ENCODE measurements at places on chromosomes 11 and 22.

DNA sequence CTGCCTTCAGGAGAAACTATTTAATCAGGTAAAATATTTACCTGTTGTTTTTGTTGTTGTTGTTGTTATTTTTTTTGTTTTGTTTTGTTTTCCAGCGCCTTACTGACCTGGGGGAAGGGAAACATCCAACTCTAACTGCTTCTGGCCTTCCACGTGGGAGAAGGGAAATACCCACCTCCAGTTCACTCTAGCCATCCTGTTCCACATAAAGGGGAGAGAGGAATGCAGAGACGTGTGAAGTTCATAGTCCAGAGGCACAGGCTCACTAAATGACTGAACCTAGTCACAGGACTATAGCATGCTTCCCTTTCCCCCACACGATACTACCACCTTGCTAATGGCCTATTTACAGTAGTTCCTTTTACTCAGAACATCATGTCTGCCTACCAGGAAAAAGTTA lies 72.4 kb upstream of the VSTM5 start:
- no peak for DNase-seq

DNA sequence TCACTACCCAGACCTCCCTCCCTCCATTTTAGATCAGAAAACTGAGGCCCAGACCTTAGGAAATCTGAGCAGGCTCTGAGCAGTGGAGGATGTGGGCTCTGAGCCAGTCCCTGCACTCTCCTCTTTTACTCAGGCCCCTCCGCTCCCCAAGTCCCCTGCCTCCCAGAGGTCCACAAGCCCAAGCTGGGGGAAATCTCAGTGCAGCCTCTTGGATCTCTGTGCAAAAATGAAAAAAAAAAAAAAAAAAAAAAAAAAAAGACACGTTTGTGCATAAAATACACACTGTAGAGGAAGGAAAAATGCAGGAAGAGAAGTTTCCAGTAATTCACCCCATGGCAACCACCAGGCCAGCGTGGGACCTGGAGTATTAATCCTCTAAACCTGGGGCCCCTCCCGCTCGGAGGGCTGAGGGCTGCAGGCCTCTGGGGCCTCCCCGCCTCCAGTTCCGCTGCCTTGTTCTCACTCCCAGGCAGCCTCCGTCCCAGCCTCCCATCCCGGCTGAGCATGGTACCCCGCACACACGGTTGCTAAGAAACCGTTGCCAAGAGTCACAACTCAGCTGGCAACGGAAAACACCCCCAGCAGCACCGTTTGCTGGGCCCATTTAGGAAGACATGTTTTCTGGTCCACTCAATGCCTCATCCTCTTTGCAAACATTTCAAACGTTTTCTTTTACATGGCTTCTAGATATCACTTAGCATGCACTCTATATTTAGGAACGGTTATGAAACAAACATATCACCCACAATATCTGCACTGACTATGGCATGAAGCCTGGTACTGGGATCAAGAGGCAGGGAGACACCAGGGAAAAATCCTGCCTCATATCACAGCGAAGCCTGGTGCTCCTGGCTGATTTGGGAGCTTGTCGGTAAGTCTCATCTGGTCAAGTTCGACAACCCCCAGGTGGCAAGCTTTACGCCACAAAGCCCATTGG lies 227.5 kb downstream of the CTTN start:
- DNase-seq = no peak

DNA sequence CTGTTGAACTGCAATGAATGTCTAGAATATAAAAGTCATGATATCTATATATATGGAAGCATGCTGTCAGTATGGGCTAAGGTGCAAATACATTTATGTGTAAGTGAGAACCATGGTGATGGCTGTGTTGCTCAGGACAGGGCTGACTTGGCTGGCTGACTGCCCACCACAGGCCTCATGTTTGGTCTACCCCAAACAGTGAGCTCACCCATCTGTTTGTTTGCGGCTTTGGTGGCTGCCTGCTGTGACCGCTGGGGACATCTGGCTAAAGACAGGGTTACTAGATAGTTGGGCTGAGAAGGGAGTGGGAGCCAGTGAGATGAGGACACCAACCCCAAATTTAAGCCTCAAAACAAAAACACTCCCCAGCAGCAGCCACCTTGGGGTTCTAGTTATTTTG lies 6.3 kb downstream of the CD44 start:
- DNase-seq = no peak

- no peak for DNase-seq
These were observed 30.6 kb downstream of the SREBF2 start for GRCh38 chr22:41863472-41863871.

GRCh38 chr22:32868946-32869345 lies 67.4 kb downstream of the TIMP3 start:
- DNase-seq = no peak

DNA sequence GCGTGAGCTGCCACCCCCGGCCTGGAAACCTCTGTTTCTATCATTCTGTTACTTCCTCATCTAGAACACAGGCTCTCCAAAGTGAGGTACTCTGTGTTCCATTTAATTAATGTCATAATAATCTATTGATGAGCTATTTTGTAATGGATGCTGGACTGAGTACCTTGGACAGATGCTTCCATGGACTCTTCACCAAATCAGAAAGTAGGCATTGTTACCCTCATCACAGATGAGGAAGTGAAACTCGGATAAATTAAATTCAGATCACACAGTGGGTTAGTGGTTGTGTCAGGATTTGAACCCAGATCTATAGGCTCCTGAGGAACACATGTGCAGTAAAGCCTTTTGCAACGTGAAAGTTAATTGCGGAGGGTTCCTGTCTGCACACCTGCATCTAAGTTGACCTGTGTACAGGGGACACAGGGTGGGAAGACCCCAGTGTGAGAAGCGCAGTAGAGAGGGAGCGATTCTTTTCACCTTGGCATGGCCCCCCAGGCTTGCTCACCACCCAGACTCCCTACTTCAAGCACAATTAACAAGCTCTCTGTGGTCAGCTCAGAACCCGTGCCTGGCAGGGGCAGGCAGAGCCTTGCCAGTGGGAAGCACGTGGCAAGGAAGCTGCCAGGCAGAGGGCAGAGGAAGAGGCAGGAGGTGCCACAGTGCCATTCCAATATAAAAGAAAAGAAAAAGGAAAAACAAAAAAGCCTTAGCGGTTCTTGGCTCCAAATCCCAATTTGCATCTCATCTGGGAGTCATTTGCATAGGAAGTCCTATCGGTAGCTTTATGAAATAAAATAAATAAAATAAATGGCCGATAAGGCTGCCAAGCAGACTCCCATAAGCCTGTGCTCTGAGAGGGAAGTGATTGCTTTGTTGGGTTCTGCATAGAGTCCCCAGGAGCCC lies 239.3 kb downstream of the GRIK4 start:
- DNase-seq = no peak

- no peak for DNase-seq
These were observed 11.2 kb upstream of the LINC01488 start for GRCh38 chr11:69470301-69470700.

Data from AG04450 (cell line).